ENCODE measurements at places on chromosomes 7 and 10. TPM values are rescaled to one million over a fixed set of nuclear protein-coding genes. Genes with fewer than 3 reads are reported as not detected.

DNA sequence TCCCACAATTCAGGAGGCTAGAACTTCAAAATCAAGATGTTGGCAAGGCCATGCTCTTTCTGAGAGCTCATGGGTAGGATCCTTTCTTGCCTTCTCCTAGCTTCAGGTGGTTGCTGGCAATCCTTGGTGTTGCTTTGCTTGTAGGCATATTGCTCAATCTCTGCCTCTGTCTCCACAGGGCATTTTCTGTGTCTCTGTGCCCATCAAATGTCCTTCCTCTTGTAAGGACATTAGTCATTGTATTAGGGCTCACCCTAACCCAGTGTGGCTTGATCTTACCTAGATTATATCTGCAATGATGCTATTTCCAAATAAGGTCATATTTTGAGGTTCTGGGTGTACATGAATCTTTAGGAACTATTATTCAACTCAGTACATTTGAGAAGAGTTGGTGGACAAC is 20.1 kb downstream of the BET1 start:
- DNase-seq = no peak

DNA sequence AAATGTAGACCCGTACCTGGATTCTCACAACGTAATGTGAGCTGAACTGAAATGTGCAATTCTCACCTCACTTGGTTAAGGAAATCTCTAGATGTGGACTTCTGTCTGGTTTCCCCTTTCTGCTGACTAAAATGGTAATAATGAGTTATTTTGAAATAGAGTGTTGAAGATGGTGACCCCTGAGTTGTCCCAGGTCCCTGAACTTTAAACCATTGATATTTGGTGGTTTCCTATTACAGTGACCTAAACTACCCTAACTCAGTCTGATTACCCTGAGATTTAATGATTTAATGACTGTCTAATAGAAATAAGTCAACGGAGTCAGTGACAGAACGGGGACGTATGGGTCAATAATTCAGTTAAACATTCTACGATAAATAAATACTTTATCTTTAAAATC is 845.9 kb downstream of the PCDH15 start:
- no peak for DNase-seq

- no peak for DNase-seq
Measured at GRCh38 chr10:4170633-4171314, 385.8 kb upstream of the KLF6 start.

The NRCAM gene
- 112 TPM for total RNA-seq

- DNase-seq = no peak
Measured at GRCh38 chr10:63227207-63227895, 94.2 kb downstream of the NRBF2 start.

DNA sequence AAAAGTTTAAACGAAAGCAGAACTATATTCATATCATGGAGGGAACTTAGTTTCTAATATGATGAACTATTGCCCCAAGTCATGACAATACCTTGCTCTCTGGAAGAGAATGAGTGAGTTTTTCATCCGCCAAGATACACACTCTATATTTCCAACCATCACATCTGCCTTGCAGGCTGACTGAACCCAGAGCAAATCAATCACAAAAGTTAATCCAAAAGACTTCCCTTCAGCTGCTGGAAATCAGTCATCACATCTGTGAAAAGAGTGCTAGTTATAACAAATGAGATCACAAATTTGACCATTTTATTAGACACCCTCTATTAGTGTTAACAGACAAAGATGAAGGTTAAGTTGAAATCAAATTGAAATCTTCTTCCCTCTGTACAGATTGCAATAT is 261.7 kb upstream of the PRKCQ start:
- no peak for DNase-seq

The FANK1 gene
- total RNA-seq = 2.5 TPM

GRCh38 chr10:80122746-80123145 is 9.8 kb upstream of the PLAC9 start:
- DNase-seq = no peak

DNA sequence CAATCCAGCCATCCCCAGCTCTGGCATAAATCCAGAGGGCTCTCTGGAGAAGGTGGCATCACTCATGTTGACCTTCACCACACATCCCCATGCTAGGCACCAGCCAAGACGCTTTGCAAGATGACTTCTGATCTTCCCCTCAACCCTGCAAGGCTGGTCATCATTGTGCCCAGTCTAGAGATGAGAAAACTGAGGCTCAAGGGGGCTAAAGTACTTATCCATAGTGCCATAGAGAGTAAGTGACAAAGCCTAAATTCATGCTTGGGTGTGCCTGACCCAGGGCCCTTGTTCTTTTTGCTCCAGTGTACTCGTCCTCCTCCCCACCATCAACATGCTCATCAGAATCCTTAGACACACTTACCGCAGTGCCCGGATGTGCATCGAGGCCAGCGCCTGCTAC is 1.7 kb upstream of the C10orf105 start:
- no peak for DNase-seq

The RARRES2 gene
- 6.2 TPM for total RNA-seq

DNA sequence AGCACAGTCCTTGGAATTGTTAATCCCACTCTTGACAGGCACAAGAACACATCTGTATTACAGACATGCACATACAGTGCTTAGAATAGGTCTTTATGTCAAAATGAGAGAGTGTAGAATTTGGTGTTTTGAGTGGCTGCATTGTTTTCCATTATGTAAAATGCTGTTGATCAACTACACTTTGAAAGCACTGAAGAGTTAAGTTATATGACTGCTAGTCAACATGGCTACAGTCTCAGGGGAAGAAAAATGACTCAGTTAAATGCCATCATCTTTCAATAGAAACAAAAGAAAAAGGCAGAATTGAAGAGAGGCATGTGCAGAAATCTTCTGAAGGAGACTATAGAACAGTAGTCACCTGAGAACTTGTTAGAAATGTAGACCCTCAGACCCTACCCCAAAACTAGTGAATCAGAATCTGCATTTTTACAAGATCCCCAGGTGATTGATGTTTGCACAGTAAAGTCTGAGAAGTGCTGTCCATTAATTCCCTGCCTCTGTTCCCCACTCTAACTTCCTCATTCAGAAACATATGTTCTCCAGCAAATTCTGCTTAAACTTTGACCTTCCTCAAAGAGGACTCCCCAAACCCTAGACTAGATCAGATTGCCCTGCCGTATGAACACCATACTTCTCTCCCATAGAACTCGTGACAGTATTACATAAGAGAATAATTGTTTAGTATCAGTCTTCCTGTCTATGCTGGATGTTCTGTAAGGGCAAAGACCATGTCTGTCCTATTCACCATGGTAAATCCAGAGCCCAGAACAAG is 16.0 kb downstream of the SND1 start:
- no peak for DNase-seq

The EBLN1 gene
- not detected for total RNA-seq

The EVX1 gene
- total RNA-seq = not detected

The ZNF503 gene
- total RNA-seq = 1.1 TPM

GRCh38 chr10:22617516-22617915 is 96.9 kb downstream of the PIP4K2A start:
- DNase-seq = no peak

- no peak for DNase-seq
Measured at GRCh38 chr7:90412458-90413184, 9.4 kb downstream of the CLDN12 start.

DNA sequence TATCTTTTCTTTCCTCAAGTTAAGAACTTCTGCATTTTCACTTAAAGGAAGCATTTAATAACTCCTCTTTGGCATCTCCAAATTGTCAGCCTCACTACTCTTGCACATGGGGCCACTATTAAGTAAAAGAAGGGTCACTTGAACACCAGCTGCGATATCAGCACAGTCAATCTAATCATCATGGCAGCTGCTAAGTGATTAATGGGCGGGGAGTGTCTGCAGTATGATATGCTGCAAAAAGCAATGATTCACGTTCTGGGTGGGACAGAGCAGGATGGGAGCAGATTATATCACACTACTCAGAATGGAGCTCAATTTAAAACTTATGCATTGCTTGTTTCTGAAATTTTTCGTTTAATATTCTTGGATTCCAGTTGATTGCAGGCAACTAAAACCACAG is 447.4 kb upstream of the PFKP start:
- no peak for DNase-seq

- DNase-seq = no peak
Measured at GRCh38 chr7:50725774-50726173, 56.9 kb downstream of the GRB10 start.

The KLF14 gene
- total RNA-seq = not detected

The ZNF735 gene
- not detected for total RNA-seq

The NEUROG3 gene
- total RNA-seq = not detected

The CHRM2 gene
- total RNA-seq = 9.4 TPM

DNA sequence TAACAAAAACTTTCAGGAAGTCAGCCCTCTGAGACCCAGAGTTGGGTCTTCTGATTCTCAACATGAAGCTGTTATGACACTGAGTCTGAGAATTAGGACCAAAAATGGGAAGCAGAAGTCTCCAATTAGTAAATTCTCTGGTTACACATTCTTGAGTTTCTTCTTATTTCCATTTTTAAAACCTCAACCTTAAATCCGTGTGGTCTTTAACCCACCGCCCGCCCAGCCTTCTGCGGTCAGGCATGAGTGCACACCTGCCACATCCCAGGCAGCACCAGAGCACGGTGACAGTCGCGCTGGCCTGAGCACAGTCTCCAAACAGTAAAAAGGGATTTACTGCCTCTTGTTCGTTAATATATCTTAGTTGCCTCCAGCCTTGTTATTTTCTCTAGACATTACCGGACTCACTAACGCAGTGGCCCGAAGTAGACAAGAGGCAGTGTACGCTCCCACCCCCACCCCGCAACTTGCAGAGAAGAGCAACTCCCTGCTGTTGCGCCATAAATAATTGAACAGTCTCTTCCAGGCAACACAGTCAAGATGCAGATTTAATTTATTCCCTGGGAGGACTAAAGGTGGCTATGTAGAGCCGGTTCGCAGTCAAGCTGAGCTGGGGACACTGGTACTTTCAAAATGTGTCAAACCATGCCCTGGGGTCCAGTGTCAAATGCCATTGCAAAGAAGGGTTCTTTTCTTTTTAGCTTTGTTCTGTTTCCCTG is 147.0 kb upstream of the CELF2 start:
- no peak for DNase-seq

DNA sequence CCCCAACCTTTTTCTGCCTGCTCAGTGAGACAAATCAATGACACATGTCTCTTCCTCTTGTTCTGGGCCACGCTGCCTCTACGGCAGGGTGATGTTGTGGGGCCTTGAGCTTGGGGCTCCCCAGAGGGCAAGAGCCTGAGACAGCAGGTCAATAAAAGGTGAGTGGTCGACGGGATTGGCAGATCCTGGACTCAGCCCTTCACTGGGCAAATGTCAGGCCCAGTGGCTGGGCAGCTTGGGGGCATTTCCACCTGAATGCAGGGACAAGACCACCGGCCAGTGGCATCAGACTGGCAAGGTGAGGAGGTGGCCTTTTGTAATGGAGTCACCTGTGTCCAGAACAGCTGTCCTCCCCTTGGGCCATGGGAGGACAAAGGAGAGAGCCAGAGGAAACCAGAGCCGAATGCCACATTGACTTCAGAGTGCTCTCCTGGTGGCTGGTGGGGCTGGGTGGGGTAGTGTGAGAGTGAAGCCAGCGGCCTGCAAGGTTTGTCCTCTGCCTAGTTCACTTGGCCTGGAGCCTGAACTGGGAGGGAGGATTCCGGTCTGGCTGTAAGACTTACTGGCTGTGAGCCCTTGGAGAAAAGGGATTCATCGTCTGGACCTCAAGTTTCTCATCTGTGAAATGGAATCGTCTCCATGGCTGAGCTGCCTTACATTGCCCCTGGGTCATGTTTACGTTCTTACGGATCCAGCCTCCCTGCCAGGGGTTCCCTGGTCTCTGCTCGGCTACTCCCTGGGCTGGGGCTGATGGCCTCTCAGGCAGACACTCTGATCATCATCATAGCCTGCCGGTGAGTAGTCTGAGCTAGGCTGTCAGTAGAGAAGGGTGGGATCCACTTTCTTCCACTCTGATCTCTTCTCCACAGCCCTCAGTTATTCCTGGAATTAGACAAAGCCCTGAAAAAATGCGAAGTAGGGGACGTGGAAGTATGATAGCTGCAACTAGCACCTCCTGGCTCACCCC is 25.4 kb upstream of the CRHR2 start:
- DNase-seq = no peak

The AMPH gene
- 17.0 TPM for total RNA-seq

DNA sequence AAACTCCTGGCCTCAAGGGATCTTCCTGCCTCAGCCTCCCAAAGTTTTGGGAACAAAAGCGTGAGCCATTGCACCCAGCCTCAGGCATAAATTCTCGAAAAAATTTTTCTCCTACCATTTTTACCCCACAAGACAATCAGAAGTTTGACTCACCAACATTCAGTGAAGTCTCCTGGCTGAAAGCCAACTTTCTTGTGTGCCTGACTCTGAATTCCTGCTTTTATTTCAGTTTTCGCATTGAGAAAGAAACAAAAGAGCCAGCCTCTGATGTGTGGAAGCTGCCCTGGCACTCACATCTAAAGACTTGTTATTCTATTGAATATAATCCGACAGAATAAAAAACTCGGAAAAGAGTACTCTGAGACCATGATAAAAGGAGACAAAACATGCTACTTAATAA is 402.9 kb downstream of the MAGI2 start:
- peak; percentile 45 for DNase-seq

The ERVW-1 gene
- not detected for total RNA-seq

DNA sequence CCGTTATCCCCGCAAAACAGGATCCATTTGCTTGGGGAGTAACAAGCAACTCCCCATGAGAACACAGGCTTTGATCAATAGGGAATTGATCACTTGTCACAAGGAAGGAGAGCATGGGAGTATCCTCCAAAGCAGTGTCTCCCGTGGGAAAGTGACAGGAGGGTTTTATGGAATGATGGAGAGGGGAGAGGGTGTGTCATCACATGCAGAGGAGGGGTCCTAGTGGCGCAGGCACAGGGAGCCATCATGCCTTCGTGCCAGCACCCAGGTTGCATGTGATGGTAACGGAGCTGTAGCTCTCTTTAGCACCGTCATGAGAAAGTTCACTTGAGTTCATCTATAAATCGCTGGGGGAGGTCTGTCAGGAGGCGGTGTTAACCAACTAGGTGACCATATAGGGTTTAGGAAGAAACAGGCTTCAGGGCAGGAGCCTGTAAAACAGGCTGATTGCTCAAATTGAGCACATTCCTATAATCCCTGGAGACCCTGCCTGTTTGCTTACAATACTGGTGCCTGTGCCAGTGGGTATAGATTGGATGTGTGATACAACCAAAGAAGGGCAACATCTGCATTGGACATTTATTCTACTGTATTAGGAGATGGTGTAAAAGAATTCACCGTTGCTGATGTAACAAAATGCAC is 428.5 kb downstream of the GALNT17 start:
- DNase-seq = no peak

GRCh38 chr10:124037784-124038183 is 55.6 kb downstream of the CHST15 start:
- no peak for DNase-seq

All from occipital lobe (tissue), 3 donors.